ENCODE measurements at places on chromosomes 7 and 10.

DNA sequence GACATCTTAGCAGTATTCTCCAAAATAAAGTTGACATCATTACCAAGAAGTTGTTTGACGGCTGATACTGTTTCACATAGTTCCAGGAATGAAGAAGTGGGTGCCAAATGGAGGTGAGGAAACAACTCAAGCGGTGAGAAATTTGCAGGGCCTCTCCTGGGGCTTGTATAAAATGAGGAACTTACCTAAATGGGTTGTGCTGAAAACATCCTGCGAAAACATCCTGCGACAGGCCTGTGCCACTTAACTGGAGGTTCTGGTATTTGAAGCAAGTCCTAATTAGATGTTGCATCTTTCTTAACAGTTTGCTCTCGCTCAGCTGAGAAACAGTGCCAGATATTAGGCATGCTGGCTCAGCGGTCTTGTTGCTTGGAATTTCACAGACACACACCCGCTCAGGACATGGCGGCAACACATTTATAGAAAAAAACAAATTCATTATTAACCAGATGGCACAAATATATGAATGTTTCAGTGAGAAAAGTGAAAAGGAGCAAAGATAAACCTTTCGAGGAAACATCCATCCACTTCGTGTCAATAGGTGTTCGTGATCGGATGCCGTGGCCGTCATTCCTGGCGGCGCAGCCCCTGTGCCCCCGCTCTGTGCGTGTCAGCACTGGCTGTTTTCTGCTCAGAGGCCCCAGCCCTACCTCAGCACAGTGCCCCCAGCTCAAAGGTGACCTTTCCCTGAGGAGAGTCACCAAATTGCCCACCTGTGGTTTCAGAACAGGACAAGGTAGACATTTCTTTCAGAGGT is 48.1 kb downstream of the CDC123 start:
- no peak for DNase-seq

DNA sequence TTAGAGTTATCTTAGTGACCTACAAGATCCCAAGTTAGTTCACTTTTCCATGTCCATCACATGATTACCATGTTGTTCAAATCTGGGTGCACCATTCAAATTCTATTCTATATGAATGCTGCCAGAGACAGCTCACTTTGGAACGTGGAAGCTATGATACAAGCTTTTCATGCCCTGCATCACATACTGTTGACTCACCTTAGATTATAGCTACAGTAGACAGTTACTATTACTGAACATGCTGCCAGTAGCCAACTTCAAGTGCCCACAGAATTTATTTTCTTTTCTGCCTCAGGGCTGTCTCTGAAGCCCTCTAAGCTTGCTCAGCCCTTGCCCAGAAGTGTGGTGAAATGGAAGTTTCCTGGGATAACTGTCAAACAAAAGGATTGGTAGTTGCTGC is 231.1 kb downstream of the GPR158 start:
- DNase-seq = no peak

DNA sequence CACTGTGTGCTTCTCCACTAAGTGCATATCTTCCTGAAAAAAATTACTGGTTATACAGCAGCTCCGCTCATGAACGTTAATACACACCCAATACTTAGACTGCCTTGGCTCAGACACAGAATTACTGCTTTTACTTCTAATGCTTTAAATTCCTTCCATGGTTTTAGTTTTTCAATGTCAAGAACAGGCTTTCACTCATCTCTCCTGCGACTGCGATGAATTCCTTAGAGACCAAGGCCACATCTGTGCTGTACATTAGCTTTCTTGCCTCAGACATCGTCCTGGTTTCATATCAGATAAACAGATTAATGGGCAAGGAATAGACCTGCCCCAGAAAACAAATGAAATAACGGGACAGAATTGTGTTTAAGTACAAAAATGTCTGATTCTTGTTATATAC is 120.2 kb downstream of the CYP26A1 start:
- DNase-seq = no peak

- DNase-seq = peak; percentile 77
These were observed 21.0 kb downstream of the CDK6 start for GRCh38 chr7:92815412-92815811.

GRCh38 chr7:135361788-135362187 is 128.2 kb downstream of the STRA8 start:
- no peak for DNase-seq

- DNase-seq = no peak
These were observed 31.4 kb upstream of the BTBD16 start for GRCh38 chr10:122239578-122240257.

All from MM.1S (cell line).